ENCODE measurements at places on chromosomes 4 and X.

DNA sequence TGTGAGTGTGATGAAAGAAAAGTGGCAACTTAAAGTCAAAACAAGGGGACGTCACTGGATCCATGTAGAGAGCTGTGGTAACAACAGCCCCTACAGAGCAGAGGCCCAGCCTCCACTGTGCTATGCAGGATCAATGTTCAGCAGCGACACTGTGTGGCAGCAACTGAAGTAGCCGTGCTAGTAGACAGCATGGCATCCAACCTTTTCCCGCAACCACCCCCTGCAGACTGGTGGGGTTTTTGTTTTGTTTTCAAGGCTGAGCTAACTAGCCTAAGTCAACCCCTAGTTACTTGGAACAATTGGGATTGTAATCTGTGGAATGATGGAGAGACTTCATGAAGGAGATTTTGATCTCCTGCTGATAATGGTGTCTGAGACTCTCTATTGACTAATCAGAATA lies 44.4 kb upstream of the PPARGC1A start:
- DNase-seq: no peak

GRCh38 chr4:158496030-158496741 lies 25.5 kb upstream of the RXFP1 start:
- no peak for DNase-seq

DNA sequence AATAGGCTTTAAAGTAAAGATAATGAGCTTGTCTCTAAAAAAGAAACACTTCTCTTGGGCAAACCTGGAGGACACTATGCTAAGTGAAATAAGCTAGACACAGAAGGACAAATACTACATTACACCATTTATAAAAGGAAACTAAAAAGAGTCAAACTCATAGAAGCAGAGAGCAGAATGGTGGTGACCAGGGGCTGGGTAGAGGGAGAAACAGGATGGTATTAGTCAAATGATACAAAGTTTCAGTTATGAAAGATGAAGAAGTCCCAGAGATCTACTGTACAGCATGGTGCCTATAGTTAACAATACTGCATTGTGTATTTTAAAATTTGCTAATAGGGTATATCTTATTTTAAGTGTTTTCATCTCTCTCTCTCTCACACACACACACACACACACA lies 28.5 kb downstream of the ACSL4 start:
- DNase-seq: no peak

GRCh38 chr4:138875891-138876608 lies 139.5 kb upstream of the NOCT start:
- no peak for DNase-seq

DNA sequence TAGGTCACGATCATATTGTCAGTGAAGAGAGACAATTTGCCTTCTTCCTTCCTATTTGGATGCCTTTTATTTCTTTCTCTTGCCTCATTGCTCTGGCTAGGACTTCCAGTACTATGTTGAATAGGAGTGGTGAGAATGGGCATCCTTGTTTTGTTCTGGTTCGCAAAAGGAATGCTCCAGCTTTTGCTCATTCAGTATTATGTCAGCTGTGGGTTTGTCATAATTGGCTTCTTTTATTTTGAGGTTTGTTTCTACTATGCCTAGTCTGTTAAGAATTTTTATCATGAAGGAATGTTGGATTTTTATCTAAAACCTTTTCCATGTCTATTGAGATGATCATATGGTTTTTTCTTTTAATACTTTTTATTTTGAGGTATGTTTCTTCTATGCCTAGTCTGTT lies 152.3 kb upstream of the MAD2L1 start:
- DNase-seq: no peak

DNA sequence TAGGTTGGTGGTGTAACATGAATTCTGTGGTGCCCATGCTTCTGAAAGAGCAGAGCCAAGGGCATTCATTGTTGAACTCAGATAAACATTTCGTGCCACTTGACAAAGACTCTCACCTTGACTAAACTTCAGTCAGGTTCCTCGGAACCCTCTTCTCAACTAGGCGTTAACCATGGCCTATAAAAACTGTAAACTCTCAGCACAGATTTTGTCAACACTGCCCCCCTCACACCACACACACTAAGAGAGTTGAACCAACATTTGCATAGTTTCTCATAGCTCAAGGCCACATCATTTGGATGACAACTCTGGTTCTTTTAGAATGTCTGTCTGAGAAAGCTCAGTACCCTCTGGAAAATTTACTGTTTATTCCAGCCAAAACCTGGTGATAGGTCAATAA lies 28.1 kb downstream of the CASP6 start:
- DNase-seq: no peak

DNA sequence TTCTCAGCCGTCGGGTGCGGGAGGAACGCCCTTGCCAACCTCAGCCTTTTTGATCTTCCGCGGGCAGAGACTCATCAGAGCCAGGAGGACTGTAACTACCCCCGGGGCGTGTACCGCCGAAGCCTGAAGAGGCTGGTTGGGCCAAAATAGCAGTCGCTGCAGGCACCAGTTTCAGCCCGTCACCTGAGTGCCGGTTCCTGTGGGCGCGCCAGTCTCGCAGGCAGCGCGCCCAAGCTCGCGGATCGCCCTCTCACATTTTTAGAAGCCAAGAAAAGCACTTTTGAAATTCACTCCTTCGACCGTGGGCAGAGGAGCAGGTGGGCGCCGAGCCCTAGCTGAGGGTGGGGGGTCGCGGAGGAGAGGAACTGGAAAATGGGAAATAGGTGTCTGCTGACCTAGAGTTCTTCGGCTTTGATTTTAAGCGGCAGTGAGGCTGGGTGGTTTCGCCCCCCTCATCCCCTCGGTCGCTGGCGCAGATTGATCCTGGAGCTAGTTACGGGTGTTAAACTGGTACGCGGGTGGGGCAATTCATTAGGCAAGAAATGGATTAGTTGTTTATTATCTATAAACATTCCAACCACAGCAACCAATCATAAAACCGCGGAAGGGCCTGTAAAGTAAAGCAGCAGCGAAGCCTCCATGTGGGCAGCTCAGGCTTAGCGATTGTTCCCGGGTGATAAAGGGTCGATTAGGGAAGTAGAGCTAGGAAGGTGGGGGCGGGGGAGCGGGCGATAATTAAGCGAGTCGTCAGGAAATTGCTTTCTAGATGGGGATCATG lies 69.2 kb downstream of the FBXO8 start:
- DNase-seq: no peak

DNA sequence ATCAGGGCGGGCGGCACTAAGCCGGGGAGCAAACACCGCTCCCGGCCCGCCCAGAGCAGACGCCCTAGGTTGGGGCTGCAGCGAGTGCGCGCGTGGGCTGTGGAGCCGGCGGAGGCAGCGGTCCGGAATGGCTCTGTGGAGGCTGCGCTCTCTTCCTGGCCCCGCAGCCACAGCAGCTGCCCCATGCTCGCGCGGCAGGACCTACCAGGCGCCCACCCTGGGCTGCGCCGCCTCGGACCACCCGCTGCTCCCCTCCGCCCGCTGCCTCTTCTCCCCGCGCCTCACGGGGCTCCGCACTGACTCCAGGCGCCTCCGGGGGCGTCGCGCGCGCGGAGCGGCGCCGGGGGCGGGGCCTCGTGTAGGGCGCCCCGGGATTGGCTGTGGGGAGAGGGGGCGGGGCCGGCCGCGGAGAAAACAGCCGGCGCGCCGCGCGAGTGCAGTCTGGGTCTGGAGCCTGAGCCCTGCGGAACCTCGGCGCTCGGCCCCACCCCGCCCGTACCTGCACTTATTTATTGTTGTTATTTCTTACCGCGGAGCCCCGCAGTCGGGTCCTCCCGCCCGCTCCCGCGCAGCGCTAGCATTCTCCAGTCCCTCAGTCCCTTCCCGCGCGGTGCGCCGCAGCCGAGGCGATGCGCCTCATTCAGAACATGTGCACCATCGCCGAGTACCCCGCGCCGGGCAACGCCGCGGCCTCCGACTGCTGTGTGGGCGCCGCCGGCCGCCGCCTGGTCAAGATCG lies at the start of gene RASL11B:
Gene RASL11B, plus strand, starts transcription at position 439 of the 738 bp plus-strand sequence. Its CDS starts 191 bp downstream, at position 630.
- DNase-seq: peak; percentile 71

- no peak for DNase-seq
Observed at GRCh38 chr4:83146841-83147240, 32.3 kb upstream of the PLAC8 start.

- no peak for DNase-seq
Observed at GRCh38 chr4:182142176-182143085, 100.8 kb upstream of the TENM3 start.

DNA sequence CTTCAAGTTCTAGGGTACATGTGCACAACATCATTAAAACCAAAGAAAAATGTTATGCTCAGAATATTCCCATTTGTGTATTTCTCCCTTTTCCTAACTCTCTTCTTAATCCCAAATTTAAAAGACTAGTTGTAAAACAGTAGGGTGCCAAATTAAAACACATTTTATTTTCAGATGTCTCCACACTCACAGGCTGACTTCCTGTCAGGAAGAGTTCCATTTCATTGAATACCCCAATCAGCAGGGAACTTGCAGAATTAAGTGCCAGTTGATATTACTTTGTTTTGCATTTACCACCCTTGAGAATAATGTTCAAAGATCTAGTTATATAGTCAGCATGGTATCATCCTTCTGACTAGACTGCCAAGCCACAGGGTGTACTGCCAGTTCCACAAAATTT lies 207.9 kb downstream of the MAB21L2 start:
- no peak for DNase-seq

- no peak for DNase-seq
Observed at GRCh38 chr4:3065551-3065950, 8.8 kb downstream of the HTT-AS start.

Data from DMS79 treated with DMSO at 0.1 percent for 48 hours (cell line).